Esophagus squamous epithelium (tissue), 5 donors: ENCODE measurements at places on chromosomes 4 and X. TPM values are rescaled to one million over a fixed set of nuclear protein-coding genes. Genes with fewer than 3 reads are reported as not detected.

The TMEM271 gene
- not detected for total RNA-seq

- peaks cover 14% of the 10 kb centered on the region for H3K4me1 ChIP-seq
- no peak overlapping the region for H3K27ac ChIP-seq
- peaks cover 66% of the 10 kb centered on the region for H3K27me3 ChIP-seq
- H3K4me3 ChIP-seq, result no peak overlapping the region
- H3K36me3 ChIP-seq, result no peaks in the 10 kb centered on the region
- DNase-seq, result no peak
Observed at GRCh38 chr4:41258783-41259182, 2.1 kb downstream of the UCHL1 start.

- H3K4me3 ChIP-seq, result no peak overlapping the region
- H3K36me3 ChIP-seq, result no peaks in the 10 kb centered on the region
- DNase-seq, result no peak
- H3K4me1 ChIP-seq, result peaks cover 16% of the 10 kb centered on the region
- H3K27ac ChIP-seq, result no peak overlapping the region
Observed at GRCh38 chr4:25096981-25097443, 63.2 kb downstream of the SEPSECS start.

DNA sequence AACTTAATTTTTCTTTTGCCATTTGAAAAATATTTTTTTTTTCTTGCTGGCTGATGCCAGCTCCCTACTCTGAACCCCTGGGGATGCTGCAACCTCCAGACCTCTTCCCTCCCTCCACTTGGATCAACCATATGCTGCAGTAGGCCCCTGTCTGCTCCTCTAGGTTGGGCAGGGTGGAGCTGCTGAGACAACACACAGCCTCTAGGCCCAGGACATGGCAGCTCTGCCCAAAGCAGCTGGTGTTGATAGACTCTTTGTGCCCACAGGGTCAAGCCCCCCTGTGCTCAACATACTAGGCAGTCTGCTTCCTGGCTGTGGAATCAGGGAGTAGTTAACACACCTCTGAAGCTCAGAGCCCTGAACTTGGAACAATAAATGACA lies 19.9 kb upstream of the CLNK start:
- H3K4me3 ChIP-seq, result no peak overlapping the region
- H3K4me1 ChIP-seq, result no peaks in the 10 kb centered on the region
- H3K36me3 ChIP-seq, result no peaks in the 10 kb centered on the region
- no peaks in the 10 kb centered on the region for H3K27me3 ChIP-seq
- no peak overlapping the region for H3K27ac ChIP-seq

The ERAS gene
- not detected for total RNA-seq

- no peaks in the 10 kb centered on the region for H3K36me3 ChIP-seq
- no peak overlapping the region for H3K4me3 ChIP-seq
- DNase-seq, result no peak
- H3K27me3 ChIP-seq, result no peaks in the 10 kb centered on the region
- H3K4me1 ChIP-seq, result no peaks in the 10 kb centered on the region
Observed at GRCh38 chrX:16033331-16033730, 90.0 kb upstream of the GRPR start.

The GABRG1 gene
- total RNA-seq, result not detected

- DNase-seq, result no peak
- H3K27ac ChIP-seq, result no peak overlapping the region
- no peak overlapping the region for H3K4me3 ChIP-seq
- H3K4me1 ChIP-seq, result no peaks in the 10 kb centered on the region
- no peaks in the 10 kb centered on the region for H3K36me3 ChIP-seq
- no peaks in the 10 kb centered on the region for H3K27me3 ChIP-seq
Observed at GRCh38 chr4:185932491-185932890, 120.5 kb upstream of the SORBS2 start.
